ENCODE measurements at places on chromosomes 16 and 17. TPM values are rescaled to one million over a fixed set of nuclear protein-coding genes. Genes with fewer than 3 reads are reported as not detected.

The ST6GALNAC2 gene
- 0.39 TPM for total RNA-seq

The RNFT1 gene
- 12.6 TPM for total RNA-seq

The CCL7 gene
- 0.22 TPM for total RNA-seq

The CTRB2 gene
- 0.16 TPM for total RNA-seq

The CDRT4 gene
- 1.0 TPM for total RNA-seq
